ENCODE measurements at places on chromosomes 11 and 22. TPM values are rescaled to one million over a fixed set of nuclear protein-coding genes. Genes with fewer than 3 reads are reported as not detected.

CRYAB gene
- total RNA-seq, result 4.8 TPM

CDC45 gene
- 0.65 TPM for total RNA-seq

TRIM64 gene
- not detected for total RNA-seq

KCNQ1 gene
- total RNA-seq, result 2.1 TPM

PRR33 gene
- total RNA-seq, result not detected

DCHS1 gene
- 2.5 TPM for total RNA-seq

SCGB1C1 gene
- total RNA-seq, result not detected

DEFB131B gene
- not detected for total RNA-seq

B4GALNT4 gene
- total RNA-seq, result 0.28 TPM

GRCh38 chr11:78902771-78903507 is 328.3 kb upstream of the NARS2 start:
- no peak for DNase-seq

- DNase-seq, result no peak
Measured at GRCh38 chr11:112499153-112499880, 238.7 kb upstream of the PLET1 start.

DNA sequence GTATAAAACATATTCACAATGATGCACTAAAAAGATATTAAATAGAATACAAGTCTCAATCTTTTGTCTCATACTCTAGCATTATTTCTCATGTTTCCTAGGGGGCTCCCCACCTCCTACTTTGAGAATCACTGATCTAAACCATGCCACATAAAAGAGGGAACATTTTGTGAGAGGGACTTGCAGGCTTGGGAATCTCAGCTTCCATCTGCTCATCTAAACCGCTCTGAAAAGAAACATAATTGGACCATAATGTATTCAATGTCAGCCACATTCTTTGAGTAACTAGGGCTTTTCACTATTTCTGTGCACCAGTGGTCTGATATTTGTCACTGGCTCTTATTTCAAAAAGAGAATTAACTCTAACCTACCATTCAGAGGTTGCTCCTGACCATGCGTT is 6.4 kb upstream of the CSRP3 start:
- DNase-seq, result no peak

DNA sequence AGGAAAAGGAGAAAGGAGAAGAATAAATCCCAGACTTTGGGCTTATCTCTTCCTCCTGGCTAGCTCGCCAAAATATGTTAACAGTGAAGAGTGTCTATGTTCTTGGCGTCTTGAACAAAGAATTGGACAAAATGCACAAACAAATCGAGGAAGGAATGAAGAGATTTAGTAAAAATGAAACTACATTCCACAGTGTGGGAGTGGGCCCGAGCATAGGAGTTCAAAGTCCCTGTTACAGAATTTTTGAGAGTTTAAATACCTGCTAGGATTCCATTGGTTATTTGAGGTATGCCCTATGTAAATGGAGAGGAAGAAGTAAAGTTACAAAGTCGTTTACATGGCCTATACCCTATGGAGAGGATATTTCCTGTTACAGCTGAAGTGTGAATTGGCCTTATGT is 525.1 kb upstream of the CNTN5 start:
- DNase-seq, result no peak

DNA sequence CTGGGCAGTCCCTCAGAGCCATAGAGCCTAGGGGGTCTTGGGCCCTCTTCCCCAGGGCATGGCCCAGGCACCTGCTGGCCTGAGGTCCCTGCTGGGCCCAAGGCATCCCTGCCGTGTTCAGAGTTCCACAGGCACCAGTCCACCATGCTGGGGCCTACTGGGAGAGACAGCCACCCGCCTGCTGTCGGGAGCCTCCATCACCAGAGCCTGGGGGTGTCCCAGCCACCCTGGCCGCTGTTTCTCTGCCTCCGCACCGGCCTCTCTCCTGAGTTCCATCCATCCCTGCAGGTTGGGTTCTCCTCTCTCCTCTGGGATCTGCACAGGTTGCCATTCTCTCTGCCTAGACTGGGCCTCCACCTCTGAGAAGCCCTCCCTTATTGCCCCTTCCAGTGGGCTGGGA is 68.6 kb downstream of the KCNQ1 start:
- peak; percentile 28 for DNase-seq

GRCh38 chr22:39634530-39635405 is 64.2 kb downstream of the CACNA1I start:
- DNase-seq, result no peak

DNA sequence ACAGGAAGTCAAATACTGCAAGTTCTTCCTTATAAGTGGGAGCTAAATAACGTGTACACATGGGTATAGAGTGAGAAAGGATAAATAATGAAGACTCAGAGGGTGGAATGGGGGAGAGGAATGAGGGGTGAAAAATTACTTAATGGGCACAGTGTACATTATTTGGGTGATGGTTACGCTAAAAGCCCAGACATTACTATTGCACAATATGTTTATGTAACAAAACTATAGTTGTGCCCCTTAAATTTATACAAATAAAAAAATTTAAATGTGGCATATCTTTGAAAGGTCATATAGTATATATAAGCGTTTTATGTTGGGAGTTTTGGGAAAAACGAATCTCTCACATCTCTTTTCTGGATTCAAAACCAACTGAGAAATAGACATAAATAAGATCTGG is 96.1 kb downstream of the KIF18A start:
- no peak for DNase-seq

DNA sequence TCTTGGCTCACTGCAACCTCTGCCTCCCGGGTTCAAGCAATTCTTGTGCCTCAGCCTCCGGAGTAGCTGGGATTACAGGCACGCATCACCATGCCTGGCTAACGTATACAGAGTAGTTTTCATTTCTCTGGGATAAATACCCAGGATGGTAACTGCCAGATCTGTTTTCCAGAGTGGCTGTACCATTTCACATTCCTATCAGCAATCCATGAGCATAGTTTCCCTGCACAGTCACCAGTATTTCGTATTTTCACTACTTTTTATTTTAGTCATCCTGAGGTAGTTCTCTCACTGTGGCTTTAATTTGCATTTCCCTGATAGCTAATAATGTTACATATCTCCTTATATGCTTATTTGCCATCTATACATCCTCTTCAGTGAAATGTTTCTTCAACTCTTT is 11.0 kb upstream of the SCARF2 start:
- DNase-seq, result no peak

GRCh38 chr11:103987629-103988594 is 48.5 kb upstream of the DDI1 start:
- DNase-seq, result no peak

GRCh38 chr22:23791738-23792645 is 5.2 kb downstream of the SMARCB1 start:
- DNase-seq, result no peak

DNA sequence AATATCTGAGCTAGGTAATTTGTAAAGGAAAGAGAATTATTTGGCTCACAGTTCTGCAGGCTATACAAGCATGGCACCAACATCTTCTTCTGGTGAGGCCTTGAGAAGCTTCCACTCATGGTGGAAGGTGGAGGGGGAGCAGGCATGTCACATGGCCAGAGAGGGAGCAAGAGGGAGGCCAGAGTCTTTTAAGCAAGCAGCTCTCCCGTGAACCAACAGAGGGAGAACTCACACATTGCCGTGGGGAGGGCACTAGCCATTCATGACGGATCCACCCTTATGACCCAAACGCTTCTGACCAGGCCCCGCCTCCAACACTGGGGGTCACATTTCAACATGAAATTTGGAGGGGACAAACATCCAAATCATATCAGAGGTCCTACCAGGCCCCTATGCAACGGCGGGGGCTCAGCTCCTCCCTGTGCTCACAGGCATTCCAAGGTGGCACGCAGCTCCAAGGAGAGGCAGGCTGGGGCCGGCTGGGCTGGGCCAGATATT is 4.6 kb downstream of the C11orf96 start:
- DNase-seq, result no peak

GRCh38 chr22:36111316-36111715 is 49.2 kb downstream of the APOL3 start:
- DNase-seq, result no peak

DNA sequence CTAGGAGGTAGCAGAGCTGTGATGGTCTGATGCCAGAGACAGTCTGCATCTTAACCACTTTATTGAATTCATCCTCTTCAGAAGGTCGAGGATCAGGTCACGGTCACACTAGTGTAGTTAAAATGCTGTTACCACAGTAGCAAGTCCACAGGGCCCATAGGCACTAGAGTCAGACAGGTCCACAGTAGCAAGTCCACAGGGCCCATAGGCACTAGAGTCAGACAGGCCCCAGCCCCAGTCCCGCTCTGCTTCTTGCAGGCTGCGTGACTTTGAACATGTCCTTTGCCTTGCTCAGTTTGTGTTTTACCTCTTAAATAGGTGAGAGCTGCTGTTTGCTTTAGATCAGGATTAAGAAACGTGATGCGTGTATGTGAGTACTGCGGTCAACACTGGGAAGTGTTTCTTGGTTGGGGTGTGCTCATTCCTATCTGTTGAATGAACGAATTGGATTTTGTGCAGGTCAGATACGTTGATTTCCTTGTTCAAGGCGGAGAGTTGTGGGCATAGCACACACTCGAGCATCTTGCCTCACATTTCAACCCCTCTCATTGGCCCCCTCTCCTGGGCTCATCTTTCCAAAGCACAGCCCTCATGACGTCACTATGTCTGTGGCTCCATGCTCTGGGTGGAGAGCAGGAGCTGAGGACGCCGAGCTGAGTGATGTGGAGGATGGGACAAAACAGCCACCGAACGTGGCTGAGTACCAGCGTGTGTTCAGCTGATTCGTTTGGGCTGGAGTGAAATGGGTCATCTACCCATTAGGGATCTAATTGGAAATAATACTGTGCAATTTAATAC is 191.7 kb downstream of the TBC1D22A start:
- no peak for DNase-seq

GRCh38 chr11:60235321-60235720 is 7.6 kb downstream of the MS4A4E start:
- no peak for DNase-seq

DNA sequence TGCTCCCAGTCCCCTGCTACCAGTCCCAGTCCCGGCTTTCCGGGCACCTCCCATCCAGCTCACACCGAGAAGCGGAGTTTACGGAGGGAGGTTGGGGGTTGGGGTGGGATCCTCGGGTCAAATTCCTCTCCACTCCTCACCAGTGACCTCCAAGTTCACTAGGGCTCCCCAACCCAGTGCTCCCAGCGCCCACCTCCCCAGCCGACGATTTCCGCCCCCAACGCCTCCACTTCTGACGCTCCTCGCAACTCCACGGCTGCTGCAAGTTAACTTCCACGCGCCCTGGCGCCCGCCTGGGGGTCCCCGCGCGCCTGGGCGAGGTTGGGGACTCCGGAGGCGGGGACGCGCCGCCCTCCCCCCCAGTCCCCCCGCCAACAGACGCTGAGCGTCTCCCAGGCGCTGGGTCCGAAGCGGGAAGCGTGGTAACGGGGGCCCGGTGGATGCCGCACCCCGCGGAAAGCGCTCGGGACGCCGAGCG is 526 bp downstream of the TPST2 start:
- DNase-seq, result peak; percentile 88

DNA sequence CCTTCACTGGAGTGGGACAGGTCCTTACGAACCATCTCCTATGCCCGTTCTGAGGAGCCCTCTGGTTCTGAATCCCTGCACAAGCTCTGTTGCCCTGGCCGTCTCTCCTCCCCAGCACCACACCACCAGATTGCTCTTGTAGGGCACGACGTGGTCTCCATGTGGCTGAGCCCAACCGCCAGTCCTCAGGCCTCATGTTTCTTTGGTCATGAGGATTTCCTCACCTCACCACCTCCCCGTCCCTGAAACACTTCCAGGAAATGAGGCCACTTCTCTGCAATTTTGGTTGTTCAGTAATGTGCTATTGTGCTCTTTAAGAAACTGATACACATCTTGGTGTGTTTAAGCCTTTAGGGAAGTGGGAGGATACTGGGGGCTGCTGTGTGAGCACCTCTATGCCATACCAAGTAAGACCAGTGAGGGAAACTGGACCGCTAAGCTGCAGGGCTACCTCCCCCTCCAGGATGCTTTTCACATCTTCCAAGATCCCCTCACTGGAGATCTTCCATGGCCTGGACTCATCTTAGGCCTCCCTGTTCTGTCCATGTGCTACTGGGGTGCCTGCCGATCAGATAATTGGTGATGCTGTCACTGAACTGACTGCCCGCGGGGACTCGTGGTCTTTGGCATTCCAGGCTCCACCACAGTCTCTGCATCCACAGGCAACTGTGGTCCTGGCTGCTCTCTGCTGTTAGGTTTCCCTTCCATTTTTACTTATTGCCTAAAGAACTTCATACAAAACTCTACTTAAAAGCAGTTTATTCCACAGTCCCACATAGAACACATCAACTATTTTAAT is 21.9 kb downstream of the DRICH1 start:
- no peak for DNase-seq

DNA sequence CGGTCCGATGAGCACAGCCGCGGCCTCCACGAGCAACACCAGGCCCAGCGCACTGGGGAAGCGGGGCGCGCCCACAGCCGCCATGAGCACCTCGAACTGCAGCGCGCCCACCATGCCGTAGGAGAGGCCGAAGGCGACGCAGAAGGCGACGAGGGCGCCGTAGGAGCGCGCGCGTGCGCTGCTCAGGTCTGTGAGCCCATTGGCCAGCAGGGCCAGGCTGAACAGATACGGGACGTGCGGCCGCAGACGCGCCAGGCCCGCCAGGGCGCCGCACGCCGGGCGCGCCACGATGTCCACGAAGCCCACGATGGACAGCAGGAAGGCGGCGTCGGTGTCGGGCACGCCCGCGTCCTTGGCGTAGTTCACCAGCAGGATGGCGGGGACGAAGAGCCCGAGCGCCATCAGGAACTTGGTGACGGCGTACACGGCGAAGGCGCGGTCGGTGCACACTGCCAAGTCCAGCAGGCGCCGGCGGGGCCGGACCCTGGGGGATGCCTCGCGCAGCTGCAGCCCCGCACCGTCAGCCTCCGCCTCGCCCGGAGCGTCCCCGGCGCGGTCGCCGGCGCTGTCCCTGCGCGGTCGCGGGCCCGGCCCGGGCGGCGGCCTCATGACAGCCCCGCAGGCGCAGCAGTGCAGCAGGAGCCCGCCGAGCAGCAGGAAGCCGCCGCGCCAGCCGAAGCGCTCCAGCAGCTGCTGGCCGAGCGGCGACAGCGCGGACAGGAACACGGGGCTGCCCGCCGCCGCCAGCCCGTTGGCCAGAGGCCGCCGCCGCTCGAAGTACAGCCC is 2.9 kb downstream of the SLC16A8 start:
- DNase-seq, result no peak

DNA sequence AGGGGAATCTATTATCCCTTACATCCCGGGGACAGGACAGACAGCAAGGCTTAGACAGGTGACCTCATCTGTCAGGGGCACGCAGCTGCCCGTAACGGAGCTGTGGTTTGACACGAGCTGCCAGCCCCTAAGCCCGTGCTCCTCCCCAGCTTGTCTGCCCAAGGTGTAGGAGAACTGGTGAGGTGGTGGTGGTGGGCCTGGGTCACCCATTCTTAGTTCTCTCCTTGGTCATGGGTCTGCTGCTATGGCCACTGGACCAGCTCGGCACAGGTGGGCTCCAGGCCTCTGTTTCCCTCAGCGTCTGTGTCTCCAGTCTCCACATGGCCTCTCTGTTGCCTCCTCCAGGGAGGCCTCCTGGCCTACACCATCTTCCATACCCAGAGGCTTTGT is 5.4 kb downstream of the PARVG start:
- DNase-seq, result no peak

- no peak for DNase-seq
Measured at GRCh38 chr22:41801886-41802285, 1.4 kb downstream of the CCDC134 start.

GRCh38 chr22:37482244-37482643 is 3.9 kb downstream of the MFNG start:
- no peak for DNase-seq

- DNase-seq, result no peak
Measured at GRCh38 chr11:75635066-75635862, 33.6 kb downstream of the MAP6 start.
